ENCODE measurements at places on chromosomes 2 and 18. TPM values are rescaled to one million over a fixed set of nuclear protein-coding genes. Genes with fewer than 3 reads are reported as not detected.

The TXNDC2 gene
- not detected for total RNA-seq

The PCARE gene
- not detected for total RNA-seq

The PAPOLG gene
- 12.5 TPM for total RNA-seq

The CPO gene
- total RNA-seq: not detected

The MRO gene
- not detected for total RNA-seq

The GYPC gene
- 171 TPM for total RNA-seq

- H3K4me3 ChIP-seq: no peak overlapping the region
- no peaks in the 10 kb centered on the region for H3K36me3 ChIP-seq
- H3K27me3 ChIP-seq: peaks cover 4% of the 10 kb centered on the region
- H3K27ac ChIP-seq: no peak overlapping the region
Observed at GRCh38 chr2:46849721-46850556, 65.7 kb downstream of the MCFD2 start.

- no peak for DNase-seq
- no peak overlapping the region for H3K4me3 ChIP-seq
- no peaks in the 10 kb centered on the region for H3K27me3 ChIP-seq
Observed at GRCh38 chr2:101041413-101041812, 39.3 kb downstream of the RPL31 start.

DNA sequence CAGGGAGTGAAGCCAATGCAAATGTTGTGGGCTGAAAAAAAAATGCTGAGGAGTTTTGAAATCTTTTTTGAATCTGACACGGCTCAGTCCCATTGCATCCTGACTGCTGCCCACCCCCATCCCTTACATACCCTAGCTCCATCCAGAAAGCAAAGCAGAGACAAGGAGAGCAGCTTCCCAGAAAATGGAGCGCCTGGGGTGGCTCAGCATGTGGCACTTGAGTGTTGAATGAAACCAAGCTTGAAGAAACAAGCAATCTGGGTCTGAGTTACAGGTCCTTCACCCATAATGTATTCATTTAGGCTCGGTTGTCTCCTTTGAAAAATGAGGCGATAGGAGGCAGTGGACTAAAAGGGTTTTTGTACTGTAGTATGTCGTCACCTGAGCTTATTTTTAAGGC lies 244.2 kb upstream of the ACVR2A start:
- DNase-seq: no peak
- H3K4me3 ChIP-seq: no peak overlapping the region
- H3K27ac ChIP-seq: no peak overlapping the region
- H3K36me3 ChIP-seq: peaks cover 1% of the 10 kb centered on the region

DNA sequence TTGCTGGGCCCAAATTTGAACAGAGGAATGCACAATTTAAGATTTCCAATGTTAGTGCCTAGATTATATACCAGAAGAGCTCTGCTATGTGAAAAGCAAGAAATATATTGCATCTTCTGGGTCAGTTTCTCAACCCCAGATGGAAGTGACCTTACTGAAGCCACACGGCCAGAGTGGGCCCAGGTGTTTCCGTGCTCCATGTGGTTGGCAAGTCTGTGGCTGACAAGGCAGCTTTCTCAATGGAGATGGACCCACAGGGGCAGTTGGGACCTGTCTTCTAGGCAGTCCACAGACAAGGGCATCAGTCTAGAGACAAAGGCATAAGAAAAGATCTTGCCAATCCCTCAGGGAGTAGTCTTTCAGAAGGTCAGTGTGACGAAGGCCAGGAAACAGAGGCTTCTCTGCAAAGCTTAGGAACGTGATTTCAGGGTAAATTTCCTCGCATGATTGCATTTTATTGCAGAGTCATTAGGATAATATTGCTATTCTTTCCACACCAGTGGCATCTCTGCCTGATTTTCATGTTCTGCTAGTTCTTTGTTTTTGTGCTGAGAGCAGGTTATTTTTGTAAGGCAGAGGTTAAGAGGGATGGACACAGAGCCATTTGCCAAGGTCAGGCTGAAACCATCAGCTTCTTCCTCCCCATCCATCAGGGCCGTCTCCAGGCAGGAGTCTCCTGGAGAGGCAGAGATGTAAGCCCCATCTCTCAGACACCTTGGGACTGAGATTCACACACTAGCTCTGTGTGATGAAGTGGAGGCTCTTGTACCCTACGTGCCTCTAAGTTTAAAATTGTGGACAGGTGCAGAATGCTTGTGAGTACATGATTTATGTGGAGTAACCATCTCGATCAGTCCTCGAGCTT lies 202.1 kb downstream of the ANKRD30B start:
- H3K27me3 ChIP-seq: no peaks in the 10 kb centered on the region
- no peaks in the 10 kb centered on the region for H3K4me1 ChIP-seq
- H3K4me3 ChIP-seq: no peak overlapping the region
- no peak for DNase-seq

Data from activated naive CD8-positive, alpha-beta T cell treated with anti-CD3 and anti-CD28 coated beads for 36 hours (primary cell).